Neural cell (in vitro differentiated cells): ENCODE measurements at places on chromosomes 3 and 15. TPM values are rescaled to one million over a fixed set of nuclear protein-coding genes. Genes with fewer than 3 reads are reported as not detected.

The TEX55 gene
- not detected in 2 replicates for polyA plus RNA-seq

The OR5AC2 gene
- polyA plus RNA-seq = not detected in 2 replicates

The ZMYND10 gene
- 5.0 and 5.2 TPM in 2 replicates for polyA plus RNA-seq

The ACAN gene
- polyA plus RNA-seq = not detected in 2 replicates

The EMC7 gene
- 65.7 and 69.6 TPM in 2 replicates for polyA plus RNA-seq

The TM4SF1 gene
- polyA plus RNA-seq = 0.81 and 2.2 TPM in 2 replicates

The PTH1R gene
- not detected in 2 replicates for polyA plus RNA-seq

The NPAP1 gene
- polyA plus RNA-seq = 0.10 and 0.40 TPM in 2 replicates

The VEPH1 gene
- polyA plus RNA-seq = 0.22 and 0.89 TPM in 2 replicates

The ROPN1B gene
- 0.11 TPM in 1 of 2 replicates, not detected in the other for polyA plus RNA-seq

The RTP2 gene
- not detected in 2 replicates for polyA plus RNA-seq

The FBXW12 gene
- not detected in 2 replicates for polyA plus RNA-seq

The TNFAIP8L3 gene
- polyA plus RNA-seq = 0.16 TPM in 1 of 2 replicates, not detected in the other

The ARPC4 gene
- 179 and 188 TPM in 2 replicates for polyA plus RNA-seq

The MAP6D1 gene
- 2.8 and 3.1 TPM in 2 replicates for polyA plus RNA-seq

The SCG3 gene
- 61.3 and 68.7 TPM in 2 replicates for polyA plus RNA-seq

The GPR160 gene
- 2.9 and 4.0 TPM in 2 replicates for polyA plus RNA-seq

The RHO gene
- not detected in 2 replicates for polyA plus RNA-seq

The CD86 gene
- polyA plus RNA-seq = 0.40 TPM in 1 of 2 replicates, not detected in the other

The TICRR gene
- 0.06 and 0.36 TPM in 2 replicates for polyA plus RNA-seq

The GHRL gene
- polyA plus RNA-seq = 2.8 TPM in 1 of 2 replicates, not detected in the other

The HRH1 gene
- 0.06 and 0.08 TPM in 2 replicates for polyA plus RNA-seq

The CCR3 gene
- polyA plus RNA-seq = not detected in 2 replicates

The PPP1R14D gene
- not detected in 2 replicates for polyA plus RNA-seq

The SIAH2 gene
- 21.8 and 41.1 TPM in 2 replicates for polyA plus RNA-seq

The SLC9C1 gene
- polyA plus RNA-seq = not detected in 2 replicates

The MORC1 gene
- not detected in 2 replicates for polyA plus RNA-seq

The SCAANT1 gene
- not detected in 2 replicates for polyA plus RNA-seq

The HTD2 gene
- polyA plus RNA-seq = 19.0 and 23.2 TPM in 2 replicates

The FAM162A gene
- polyA plus RNA-seq = 15.1 and 16.2 TPM in 2 replicates

The TRPM1 gene
- polyA plus RNA-seq = not detected in 2 replicates

The OCA2 gene
- polyA plus RNA-seq = 0.97 TPM in 1 of 2 replicates, not detected in the other

The SLCO2A1 gene
- not detected in 2 replicates for polyA plus RNA-seq

The ATP13A4 gene
- 6.2 and 7.3 TPM in 2 replicates for polyA plus RNA-seq

The THSD4 gene
- polyA plus RNA-seq = 0.46 and 1.3 TPM in 2 replicates

The CCRL2 gene
- polyA plus RNA-seq = not detected in 2 replicates

The GOLGA6L9 gene
- 27.5 and 27.7 TPM in 2 replicates for polyA plus RNA-seq

The ATP2B2 gene
- polyA plus RNA-seq = 8.3 and 9.5 TPM in 2 replicates

The PAK6 gene
- polyA plus RNA-seq = 32.4 and 38.9 TPM in 2 replicates

The MYO5C gene
- polyA plus RNA-seq = 0.44 and 0.77 TPM in 2 replicates

The PGBD4 gene
- polyA plus RNA-seq = 1.2 and 2.4 TPM in 2 replicates

The BHLHE40 gene
- polyA plus RNA-seq = 0.10 TPM in 1 of 2 replicates, not detected in the other

The CX3CR1 gene
- polyA plus RNA-seq = not detected in 2 replicates

The INSYN1 gene
- polyA plus RNA-seq = 21.3 and 23.6 TPM in 2 replicates

The FBXO40 gene
- not detected in 2 replicates for polyA plus RNA-seq

The TUBGCP5 gene
- polyA plus RNA-seq = 23.3 and 30.3 TPM in 2 replicates

The CCR9 gene
- not detected in 2 replicates for polyA plus RNA-seq

The DNAH12 gene
- 1.6 and 1.8 TPM in 2 replicates for polyA plus RNA-seq

The LRRIQ4 gene
- polyA plus RNA-seq = not detected in 2 replicates
